ENCODE measurements at places on chromosomes 16 and 17.

DNA sequence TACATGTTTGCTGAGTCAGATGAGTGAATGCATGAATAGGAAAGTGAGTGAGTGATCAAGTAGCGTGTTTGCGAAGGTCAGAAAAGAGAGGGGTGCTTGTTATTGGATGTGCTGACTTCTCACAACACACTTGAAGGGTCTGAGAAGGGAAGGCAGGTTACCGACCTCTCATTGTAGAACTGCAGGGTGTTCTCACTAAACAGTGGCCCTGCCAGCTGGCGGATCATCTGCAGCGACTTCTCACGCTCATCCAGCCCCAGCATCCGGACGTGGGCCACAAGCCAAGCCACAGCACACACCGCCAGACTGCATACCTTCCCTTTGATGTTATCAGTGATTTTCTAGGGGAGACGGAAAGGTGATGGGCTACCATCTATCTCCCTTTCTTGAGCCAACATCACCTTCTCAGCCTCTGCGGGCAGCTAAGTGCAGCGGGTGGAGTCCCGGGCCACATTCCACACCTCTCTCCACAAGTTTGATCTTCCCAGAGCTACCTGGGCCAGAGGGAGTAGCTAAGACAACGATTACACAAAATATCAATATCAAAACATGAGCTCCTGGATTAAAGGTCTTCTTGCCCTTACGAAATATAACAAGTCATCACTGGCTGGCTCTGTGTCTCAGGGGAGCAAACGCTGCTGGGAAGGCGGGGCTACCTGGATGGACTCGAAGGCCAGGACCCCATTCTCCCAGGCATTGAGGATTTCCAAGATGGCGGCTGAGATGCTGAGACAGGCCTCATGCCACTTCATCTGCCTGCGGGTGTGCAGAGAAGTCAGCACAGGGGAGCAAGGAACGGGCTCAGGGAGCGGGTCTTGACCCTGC, 11.0 kb downstream of the CSF3 start:
- DNase-seq: no peak

DNA sequence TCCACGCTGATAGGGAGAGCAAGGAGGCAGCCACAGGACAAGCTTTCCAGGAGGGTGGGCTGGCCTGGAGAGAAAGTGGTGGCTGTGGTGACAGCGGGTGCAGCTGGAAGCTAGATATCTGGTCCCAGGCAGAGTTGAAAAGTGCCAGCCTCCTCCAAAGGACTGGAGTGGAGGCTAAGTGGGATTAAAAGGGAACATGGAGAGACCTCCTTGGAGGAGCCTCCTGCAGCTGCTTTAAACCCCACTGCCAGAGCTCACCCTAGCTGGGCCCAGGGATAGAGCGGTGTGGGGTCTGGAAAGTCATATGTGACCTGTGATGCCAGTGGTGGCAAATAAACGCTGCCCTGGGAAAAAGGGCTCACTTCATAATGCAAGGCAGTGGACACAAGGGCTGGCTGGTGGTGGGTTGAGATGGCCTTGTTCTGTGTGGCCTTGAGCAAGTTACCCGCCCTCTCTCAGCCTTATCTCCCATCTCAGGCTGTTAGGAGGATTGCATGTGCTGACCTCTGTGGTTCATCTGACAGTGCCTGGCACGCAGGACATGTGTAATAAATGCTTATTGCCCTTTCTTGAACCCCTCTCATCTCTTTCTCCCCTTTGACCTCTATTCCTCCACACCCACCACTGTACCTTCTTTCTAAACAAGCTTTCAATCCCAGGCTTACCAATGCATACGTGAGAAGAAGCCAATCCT, 61.0 kb upstream of the LGALS9 start:
- DNase-seq: no peak

- DNase-seq: no peak
Measured at GRCh38 chr16:64950731-64951130, 171.1 kb downstream of the CDH11 start.

- DNase-seq: no peak
Measured at GRCh38 chr17:3888343-3889171, 4.3 kb downstream of the CAMKK1 start.

GRCh38 chr16:51573191-51573590, 422.1 kb upstream of the SALL1 start:
- no peak for DNase-seq

- DNase-seq: no peak
Measured at GRCh38 chr17:74531231-74531761, at the start of gene CD300LB. CD300LB (minus strand) TSS chr17:74531475; CDS start chr17:74531350, 125 bp downstream.

- DNase-seq: no peak
Measured at GRCh38 chr16:58426966-58427365, 34.7 kb downstream of the GINS3 start.

DNA sequence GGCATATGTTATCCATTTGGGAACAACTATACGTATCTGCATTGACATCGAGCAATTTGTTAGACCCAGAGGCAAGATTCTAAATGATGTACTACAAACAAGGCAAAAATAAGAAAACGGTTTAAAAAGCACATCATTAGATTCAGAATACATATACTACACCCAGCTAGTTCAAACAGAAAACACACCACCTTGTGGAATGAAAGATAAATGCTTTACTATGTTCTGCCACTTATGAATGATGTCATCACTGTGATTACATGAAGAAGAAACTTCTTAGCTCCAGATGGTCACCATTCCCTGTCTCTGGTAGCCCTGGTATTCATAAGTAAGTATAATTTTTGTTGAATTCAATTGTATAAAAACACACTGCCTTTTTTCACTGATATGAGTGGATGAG, 7.8 kb downstream of the NACA2 start:
- DNase-seq: no peak

DNA sequence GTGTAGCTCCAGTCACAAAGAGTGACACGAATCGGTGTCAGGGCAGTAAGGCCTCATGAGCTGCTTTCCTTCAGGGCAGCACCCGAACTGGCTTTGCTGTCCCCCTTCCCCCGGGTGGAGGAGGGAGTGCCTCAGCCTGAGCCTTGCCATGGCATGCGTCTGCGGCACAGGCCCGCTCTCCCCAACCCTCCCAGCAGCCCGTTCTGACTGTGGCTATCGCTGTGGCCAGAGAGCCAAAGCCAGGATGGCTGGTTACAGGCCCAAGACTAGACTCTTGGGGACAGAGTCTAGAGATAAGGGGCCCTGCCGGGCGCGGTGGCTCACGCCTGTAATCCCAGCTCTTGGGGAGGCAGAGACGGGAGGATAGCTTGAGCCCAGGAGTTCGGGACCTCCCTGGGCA, 25.9 kb downstream of the CLUH start:
- no peak for DNase-seq

DNA sequence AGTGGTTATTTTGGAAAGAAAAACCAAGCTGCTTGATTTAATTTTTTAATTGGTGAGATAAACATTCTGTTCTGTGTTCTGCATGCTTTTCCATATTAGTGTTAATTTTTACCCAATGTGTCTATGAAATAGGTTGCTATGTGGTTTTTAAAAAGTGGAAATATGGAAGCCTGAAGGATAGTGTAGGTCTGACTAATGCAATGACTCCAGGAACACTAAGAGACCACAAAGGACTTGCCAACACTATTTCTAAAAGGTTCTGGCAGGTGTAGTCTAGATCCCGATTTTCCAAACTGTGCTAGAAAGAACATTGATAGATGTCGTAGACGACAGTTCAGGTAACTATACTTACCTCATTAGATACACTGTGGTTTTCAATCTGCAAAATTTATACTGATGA, 877.4 kb upstream of the GOT2 start:
- no peak for DNase-seq

DNA sequence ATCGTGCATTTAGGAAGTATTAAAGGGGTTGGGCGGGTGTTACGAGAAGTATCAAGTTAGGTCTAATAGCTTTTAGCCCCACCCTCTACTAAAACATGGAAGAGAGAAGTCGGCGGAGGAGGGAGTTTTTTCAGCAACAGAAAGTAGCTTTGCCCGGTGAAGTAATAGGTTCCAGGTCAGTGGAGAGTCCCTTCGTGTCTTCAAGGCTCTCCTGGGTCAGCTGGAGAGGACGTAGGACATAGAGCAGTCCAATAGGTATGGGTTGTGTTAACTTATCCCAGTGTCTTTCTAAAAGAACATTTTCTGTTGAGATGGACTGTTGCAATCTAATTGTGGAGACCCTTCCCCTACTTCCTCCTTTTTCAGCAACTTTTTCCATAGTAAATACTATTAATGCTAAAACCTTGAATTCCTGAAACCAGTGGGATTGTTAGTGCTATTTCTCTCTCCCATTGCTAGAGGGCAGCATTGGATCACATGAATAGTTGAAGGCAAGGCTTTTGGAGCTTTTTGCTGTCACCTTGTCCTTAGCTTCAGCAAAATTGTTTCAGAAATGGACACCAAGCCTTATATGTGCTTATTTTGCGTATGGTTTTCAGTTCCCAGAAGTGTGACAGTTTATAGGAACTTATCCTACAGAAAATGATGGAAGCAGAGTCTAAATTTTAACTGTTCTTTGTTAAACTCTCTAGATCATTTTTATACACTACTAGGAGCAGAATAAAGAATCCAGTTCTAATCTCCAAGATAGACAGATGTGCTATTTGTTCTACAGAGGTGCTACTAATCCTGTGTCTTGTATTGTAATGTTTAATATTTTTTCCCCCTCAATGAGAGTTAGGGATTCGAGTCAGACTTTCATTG, 38.4 kb downstream of the UTP18 start:
- no peak for DNase-seq

DNA sequence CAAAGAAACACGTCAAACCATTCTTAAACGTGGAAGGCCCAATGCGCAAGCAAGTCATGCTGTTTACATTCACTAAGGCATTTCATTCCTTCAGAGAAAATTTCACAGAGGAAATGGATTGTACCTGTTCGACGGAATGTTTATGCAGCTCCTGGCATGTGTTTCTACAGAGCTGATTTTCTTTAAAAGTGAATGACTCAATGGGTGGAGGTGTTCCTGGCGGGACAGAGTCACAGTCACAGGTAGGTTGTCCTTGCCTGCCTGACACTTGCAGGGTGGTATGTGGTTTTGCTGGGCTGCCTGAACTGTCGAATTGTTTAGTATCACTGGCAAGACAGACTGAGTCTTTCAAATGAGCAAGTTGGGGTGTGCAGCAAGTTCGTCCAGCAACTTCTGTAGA, 11.6 kb downstream of the PALB2 start:
- no peak for DNase-seq

GRCh38 chr16:67748834-67749233, 29.7 kb upstream of the GFOD2 start:
- DNase-seq: no peak

GRCh38 chr17:42279776-42280630, 3.8 kb upstream of the STAT5B start:
- DNase-seq: no peak

DNA sequence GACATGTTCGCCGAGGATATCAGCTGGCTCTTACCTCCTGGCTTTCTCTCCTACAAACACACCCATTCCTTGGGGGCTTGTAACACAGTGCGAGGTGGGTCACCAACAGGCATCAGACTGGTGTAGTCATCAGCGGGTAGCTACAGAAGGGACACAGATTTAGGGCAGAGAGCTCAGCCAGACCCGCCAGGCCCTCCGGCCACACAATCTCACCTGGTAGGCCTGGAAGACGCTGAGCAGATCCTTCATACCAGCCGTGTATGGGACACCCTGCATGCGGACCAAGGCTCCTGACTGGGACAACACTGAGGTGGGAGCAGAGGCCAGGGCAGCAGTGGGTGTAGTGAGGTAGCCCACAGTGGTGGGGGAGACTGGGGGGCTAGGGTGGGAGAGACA, 5.8 kb downstream of the ESRP2 start:
- no peak for DNase-seq

- DNase-seq: no peak
Measured at GRCh38 chr17:58789160-58789559, 33.5 kb downstream of the PPM1E start.

- no peak for DNase-seq
Measured at GRCh38 chr16:75100603-75100990, 16.0 kb downstream of the LDHD start.

DNA sequence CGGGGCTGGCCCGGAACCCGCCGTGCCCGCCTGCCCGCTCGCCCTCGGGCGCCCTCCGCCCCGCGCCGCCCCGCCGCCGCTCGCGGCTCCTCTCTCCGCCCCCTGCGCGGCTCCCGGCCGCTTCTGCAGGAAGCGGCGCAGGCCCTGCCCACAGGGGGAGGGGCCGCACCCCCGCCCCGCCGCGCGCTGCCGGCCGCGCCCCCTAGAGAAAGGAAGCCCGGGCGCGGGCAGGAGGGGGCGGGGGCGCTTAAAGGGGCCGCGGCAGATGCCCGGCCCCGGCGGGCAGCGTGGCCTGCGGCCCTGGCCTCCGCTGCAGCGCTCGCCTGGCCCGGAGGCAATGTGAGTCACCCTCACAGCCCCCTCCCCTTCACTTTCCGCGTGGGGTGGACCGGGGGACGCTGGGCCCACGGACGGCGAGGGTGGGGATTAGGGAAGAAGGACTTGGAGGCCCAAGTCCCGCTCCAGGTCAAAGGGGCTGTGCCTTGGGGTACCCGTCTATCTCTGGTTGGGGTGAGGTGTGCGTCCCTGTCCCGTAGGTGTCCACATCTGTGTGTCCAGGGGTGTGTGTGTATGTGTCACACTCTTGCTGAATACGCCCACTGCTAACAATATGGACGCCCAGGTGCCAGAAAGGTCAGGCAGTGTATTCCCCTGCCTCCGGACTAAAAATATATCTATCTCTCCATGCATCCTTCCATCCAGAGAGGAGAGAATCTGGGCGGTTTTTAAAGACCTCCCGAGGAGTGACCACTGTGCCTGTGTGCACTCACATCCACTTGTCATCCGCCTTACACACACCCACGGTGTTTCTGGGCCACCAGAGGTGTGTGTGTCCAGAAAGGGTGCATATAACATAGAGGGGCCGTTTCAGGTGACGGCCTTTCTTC, at the start of gene GIT1:
GIT1 (minus strand) TSS at position 125 of the 887 bp plus-strand sequence. CDS start 270 bp downstream, outside the sequence.
- DNase-seq: peak; percentile 26

GRCh38 chr17:8757189-8757588, 1.2 kb downstream of the SPDYE4 start:
- no peak for DNase-seq

- no peak for DNase-seq
Measured at GRCh38 chr16:47475786-47476185, 14.7 kb downstream of the PHKB start.

GRCh38 chr16:84153660-84154214, 8.6 kb downstream of the DNAAF1 start:
- DNase-seq: no peak

DNA sequence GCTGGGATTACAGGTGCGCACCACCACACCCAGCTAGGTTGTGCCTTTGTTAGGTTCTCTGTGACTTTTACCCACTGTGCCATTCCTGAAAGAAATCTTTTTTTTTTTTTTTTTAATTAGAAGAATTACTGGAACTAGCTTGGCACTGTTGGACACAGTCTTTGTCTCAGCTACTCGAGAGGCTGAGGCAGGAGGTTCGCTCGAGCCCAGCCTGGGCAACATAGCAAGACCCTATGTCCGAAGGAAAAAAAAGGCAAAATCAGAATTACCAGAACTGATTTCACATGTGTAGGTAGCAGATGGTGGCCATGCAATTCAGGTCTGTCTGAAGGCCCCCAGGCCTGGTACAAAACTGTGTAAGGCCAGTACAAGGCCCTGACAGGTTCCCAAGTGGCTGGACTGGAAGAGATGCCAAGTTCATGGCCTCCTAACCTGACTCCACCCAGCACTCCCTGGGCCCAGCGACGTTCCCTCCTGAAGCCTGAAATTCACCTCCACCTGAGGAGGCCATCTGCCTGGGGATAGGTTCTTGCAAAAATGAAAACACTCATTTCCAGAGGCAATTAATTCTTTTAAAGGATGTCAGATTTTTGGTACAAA, 23.0 kb downstream of the CARHSP1 start:
- DNase-seq: no peak

All from NCI-H187 treated with DMSO at 0.1 percent for 48 hours (cell line).